ENCODE measurements at places on chromosomes 2 and 18. TPM values are rescaled to one million over a fixed set of nuclear protein-coding genes. Genes with fewer than 3 reads are reported as not detected.
A peak's percentile ranks its signal among the peaks of the same experiment; 100 is the strongest.

- H3K36me3 ChIP-seq: no peaks in the 10 kb centered on the region
- H3K4me3 ChIP-seq: no peak overlapping the region
- no peak for DNase-seq
Measured at GRCh38 chr2:107730898-107731297, 95.8 kb upstream of the RGPD4 start.

GRCh38 chr2:168705534-168706470 is 96.6 kb upstream of the NOSTRIN start:
- no peaks in the 10 kb centered on the region for H3K27me3 ChIP-seq
- no peaks in the 10 kb centered on the region for H3K36me3 ChIP-seq
- H3K4me1 ChIP-seq: no peaks in the 10 kb centered on the region

DNA sequence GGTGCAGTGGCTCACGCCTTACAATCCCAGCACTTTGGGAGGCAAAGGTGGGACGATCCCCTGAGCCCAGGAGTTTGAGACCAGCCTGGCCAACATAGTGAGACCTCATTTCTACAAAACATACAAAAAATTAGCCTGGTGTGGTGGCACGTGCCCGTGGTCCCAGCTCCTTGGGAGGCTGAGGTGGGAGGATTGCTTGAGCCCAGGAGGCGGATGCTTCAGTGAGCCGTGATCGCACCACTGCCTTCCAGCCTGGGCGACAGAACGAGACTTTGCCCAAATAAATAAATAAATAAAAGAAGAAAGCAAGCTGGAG is 91.7 kb upstream of the SEC11C start:
- no peak overlapping the region for H3K4me3 ChIP-seq
- H3K27me3 ChIP-seq: no peaks in the 10 kb centered on the region
- no peaks in the 10 kb centered on the region for H3K36me3 ChIP-seq
- H3K27ac ChIP-seq: no peak overlapping the region

DNA sequence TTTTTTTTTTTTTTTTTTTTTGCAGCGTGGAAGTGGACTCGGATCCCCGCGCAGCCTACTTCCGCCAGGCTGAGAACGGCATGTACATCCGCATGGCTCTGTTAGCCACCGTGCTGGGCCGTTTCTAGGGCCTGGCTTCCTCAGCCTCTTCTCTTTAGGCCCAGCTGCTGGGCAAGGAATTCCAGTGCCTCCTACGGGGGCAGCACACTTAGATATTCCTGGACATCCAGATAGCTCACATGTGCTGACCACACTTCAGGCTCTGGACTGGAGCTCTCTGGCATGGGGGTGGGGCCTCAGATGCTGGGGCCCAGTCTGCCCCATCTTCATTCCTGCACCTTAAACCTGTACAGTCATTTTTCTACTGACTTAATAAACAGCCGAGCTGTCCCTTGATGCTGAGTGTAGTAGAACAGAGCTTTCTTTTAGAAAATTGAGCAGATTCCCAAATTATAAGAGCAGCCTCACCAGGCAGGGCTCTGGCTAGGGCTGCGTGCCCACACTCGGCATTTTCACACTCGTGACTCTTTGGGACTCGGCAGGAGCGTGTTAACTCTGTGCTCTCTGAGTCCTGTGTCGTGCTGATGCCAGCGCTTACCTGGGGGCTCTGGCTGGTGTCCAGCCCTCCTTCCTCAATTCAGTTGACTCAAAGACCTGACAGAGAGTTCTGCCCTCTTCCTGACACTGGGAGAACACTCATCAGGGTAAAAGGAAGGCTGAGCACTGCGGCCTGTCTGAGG is 19.3 kb downstream of the SLC30A3 start:
- no peak overlapping the region for H3K4me3 ChIP-seq
- peaks cover 42% of the 10 kb centered on the region for H3K36me3 ChIP-seq
- DNase-seq: no peak
- H3K4me1 ChIP-seq: peaks cover 9% of the 10 kb centered on the region

DNA sequence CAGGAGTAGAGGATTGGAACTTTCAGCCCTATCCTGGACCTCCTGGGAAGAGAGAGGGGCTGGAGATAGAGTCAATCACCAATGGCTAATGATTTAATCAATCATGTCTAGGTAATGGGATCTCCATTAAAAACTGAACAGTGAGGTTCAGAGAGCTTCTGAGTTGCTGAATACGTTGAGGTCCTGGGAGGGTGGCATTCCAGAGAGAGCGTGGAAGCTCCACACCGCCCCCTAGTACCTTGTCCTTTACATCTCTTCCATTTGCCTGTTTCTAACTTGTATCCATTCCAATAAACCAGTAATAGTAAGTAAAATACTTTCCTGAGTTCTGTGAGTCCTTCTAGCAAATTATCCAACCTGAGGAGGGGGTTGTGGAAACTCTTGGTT is 101.7 kb downstream of the B3GNT2 start:
- H3K27ac ChIP-seq: no peak overlapping the region
- H3K4me1 ChIP-seq: peaks cover 7% of the 10 kb centered on the region

DNA sequence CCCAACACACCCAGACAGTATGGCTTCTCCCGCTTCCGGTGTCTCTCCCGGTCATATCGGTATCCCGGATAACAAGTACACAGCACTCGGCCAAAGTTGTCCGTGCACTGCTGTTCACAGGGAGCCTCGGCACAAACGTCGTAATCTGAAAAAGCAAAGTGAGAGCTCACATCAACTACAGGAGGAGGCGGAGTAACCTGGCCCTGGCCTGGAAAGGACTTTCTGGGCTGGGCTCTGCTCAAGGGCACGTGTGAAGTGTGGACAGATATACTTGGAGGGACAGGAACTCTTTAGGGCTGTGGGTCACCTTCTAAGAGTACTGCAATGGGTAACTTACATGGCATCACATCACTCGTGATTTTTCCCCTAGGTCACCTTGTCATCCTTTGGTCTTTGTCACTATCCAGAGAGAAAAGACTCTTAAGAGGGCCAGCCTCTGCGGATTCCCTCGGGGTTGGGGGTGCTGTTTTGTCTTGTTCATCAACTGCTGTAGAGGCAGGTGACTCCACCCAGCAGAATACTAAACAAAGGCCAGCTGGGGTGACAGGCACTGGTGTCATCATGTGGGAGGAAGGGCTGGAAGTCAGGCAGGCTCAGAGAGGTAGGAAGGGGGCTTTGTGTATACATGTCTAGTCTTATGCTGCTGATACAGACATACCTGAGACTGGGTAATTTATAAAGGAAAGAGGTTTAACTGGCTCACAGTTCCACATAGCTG is 110.6 kb upstream of the LMAN1 start:
- H3K27me3 ChIP-seq: no peaks in the 10 kb centered on the region
- no peaks in the 10 kb centered on the region for H3K36me3 ChIP-seq
- H3K27ac ChIP-seq: no peak overlapping the region
- DNase-seq: no peak
- no peak overlapping the region for H3K4me3 ChIP-seq

- H3K27ac ChIP-seq: no peak overlapping the region
- H3K27me3 ChIP-seq: no peaks in the 10 kb centered on the region
- no peaks in the 10 kb centered on the region for H3K36me3 ChIP-seq
Measured at GRCh38 chr2:53584986-53585385, 182.6 kb upstream of the CHAC2 start.

DNA sequence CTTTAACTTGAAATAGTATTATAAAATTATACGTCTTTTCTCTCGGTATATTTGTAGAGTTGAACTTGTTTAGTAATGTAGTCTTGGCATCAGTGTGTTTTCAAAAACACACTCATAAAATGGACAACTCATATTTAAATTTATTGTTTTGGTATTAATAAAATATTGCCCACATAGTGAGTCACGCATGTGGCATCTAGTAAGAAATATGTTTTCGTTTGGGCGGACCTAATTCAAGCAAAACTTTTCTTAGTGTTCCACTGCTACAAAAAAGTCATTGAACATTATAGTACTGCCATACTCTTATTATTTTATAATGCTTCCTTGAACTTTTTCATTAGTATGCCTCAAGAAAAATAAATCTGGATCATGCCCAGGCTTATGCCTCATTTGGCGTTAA is 31.1 kb upstream of the FAM237A start:
- H3K27me3 ChIP-seq: no peaks in the 10 kb centered on the region
- no peak for DNase-seq
- H3K36me3 ChIP-seq: no peaks in the 10 kb centered on the region
- no peak overlapping the region for H3K27ac ChIP-seq

DNA sequence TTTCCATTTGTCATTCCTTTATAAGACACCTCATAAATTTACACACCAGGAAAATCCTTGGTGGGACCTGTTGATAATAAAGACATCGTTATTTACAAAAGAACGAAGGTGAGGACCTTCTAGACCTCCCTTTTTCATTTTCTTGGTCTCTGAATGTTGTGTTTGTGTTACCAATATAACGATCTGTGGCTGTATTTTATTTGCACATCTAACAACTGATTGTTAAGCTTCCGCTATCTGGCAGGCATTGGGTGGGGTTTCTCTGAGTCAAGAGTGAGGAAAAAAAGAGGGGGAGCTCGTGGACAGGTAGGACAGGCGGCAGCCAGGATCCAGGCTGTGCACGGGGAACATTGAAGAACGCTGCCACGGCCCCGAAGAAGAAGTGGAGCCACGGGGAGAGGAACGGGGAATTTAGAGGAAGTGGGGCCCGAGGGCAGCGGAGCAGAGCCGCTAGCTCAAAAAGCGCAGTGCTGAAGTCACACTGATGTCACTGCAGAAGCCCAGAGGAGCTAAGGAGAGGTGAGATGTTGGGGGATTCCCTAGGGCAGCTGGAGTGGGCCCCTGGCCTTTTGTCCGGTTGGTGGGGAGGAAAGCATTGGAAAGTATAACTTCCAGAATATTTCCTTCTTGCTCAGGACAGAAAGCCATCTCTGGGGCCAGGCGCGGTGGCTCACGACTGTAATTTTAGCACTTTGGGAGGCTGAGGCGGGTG is 20.9 kb upstream of the DNMT3A start:
- H3K36me3 ChIP-seq: no peaks in the 10 kb centered on the region
- H3K4me3 ChIP-seq: peak overlapping the region; percentile 70
- H3K27ac ChIP-seq: peak overlapping the region; percentile 69
- peaks cover 11% of the 10 kb centered on the region for H3K4me1 ChIP-seq

DNA sequence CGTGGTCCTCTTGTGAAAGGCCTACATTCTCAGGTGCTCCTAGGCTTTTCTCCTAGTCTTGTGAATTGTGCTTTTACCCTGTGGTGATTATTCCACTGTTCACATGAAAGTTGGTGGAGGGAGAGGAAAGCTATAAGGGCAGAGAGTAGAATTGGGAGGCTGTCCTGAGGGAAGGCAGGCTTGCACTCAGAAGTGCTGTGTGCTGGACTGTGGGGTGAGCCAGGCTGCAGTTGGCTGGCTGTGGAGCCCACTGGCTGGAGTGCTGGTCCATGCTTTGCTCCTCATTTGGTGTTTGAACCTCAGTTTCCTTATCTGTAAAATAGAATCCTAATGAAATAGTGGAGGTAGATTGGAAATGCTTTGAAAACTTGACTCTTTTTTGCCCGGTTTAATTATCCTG is 21.3 kb downstream of the LIMS1 start:
- no peaks in the 10 kb centered on the region for H3K27me3 ChIP-seq
- H3K36me3 ChIP-seq: no peaks in the 10 kb centered on the region
- no peak overlapping the region for H3K4me3 ChIP-seq

GRCh38 chr2:201830666-201831065 is 24.3 kb downstream of the CDK15 start:
- H3K4me3 ChIP-seq: no peak overlapping the region
- no peak overlapping the region for H3K27ac ChIP-seq
- no peak for DNase-seq
- no peaks in the 10 kb centered on the region for H3K36me3 ChIP-seq
- no peaks in the 10 kb centered on the region for H3K27me3 ChIP-seq
- H3K4me1 ChIP-seq: no peaks in the 10 kb centered on the region

DNA sequence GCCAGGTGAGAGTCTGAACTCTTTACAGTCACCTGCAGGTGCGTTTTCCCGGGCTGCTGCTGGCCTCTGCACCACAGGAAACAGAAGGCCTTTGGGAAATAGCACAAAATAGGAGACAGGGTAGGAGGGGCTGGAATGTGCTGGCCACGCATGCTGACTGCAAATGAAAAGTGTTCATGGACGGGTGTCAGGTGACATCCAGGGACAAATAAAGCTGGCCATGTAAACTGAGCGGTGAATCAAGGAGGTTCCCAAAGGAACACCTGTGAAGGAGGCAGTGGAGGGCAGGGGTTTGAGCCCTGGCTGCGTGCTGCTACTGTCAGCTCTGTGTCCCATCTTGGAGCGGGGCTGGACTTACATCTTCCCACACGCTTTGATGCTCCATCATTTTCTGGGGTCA is 42.4 kb upstream of the GBX2 start:
- H3K4me3 ChIP-seq: no peak overlapping the region
- no peaks in the 10 kb centered on the region for H3K27me3 ChIP-seq
- H3K4me1 ChIP-seq: no peaks in the 10 kb centered on the region

- H3K4me3 ChIP-seq: no peak overlapping the region
- no peak overlapping the region for H3K27ac ChIP-seq
- H3K27me3 ChIP-seq: no peaks in the 10 kb centered on the region
- H3K36me3 ChIP-seq: no peaks in the 10 kb centered on the region
- DNase-seq: no peak
Measured at GRCh38 chr2:113842919-113843736, 46.8 kb upstream of the ACTR3 start.

GRCh38 chr18:23838801-23839366 is 149.6 kb downstream of the LAMA3 start:
- H3K4me3 ChIP-seq: no peak overlapping the region
- H3K36me3 ChIP-seq: no peaks in the 10 kb centered on the region
- DNase-seq: no peak

DNA sequence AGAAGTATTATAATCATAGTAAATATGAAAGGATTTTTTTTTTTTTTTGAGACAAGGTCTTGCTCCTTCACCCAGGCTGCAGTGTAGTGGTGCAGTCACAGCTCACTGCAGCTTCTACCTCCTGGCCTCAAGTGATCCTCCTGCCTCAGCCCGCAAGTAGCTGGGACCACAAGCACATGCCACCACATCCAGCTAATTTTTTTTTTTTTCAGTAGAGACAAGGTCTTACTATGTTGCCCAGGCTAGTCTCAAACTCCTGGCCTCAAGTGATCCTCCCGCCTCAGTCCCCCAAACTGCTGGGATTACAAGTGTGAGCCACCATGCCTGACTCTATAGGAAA is 301.6 kb upstream of the STON1 start:
- DNase-seq: no peak
- no peaks in the 10 kb centered on the region for H3K36me3 ChIP-seq
- H3K4me3 ChIP-seq: no peak overlapping the region
- H3K4me1 ChIP-seq: no peaks in the 10 kb centered on the region

DNA sequence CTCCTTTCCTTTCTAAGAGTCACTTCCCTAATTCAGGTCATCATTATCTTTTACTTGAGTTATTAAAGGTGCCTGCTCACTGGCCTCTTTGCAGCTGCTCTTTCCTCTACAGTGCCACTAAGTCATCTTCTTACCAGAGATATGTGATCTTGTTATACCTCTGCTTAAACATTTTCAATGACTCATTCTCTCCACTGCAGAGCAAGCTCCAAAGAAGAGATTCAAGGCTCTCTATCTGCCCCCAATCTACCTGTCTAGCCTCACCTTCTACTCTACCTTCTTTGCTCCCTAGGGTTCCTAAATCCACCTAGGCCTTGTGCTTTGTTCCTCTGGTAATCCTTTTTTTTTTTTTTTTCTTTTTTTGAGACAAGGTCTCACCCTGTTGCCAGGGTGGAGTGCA is 3.1 kb downstream of the ARHGEF33 start:
- no peaks in the 10 kb centered on the region for H3K4me1 ChIP-seq
- no peak overlapping the region for H3K4me3 ChIP-seq
- H3K27ac ChIP-seq: no peak overlapping the region
- H3K27me3 ChIP-seq: no peaks in the 10 kb centered on the region
- no peak for DNase-seq
- no peaks in the 10 kb centered on the region for H3K36me3 ChIP-seq

The SAG gene
- polyA plus RNA-seq: not detected

The C2orf68 gene
- 19.4 TPM for polyA plus RNA-seq

The CAPN13 gene
- polyA plus RNA-seq: not detected

The PER2 gene
- polyA plus RNA-seq: 0.42 TPM

The IL1RL1 gene
- polyA plus RNA-seq: not detected

The CD8B2 gene
- polyA plus RNA-seq: not detected

The TXNDC2 gene
- not detected for polyA plus RNA-seq

The CYS1 gene
- polyA plus RNA-seq: not detected

The LYG1 gene
- 0.52 TPM for polyA plus RNA-seq

The NEURL3 gene
- not detected for polyA plus RNA-seq

The RASGRP3 gene
- 3.1 TPM for polyA plus RNA-seq

The COL5A2 gene
- polyA plus RNA-seq: not detected

The RAB12 gene
- 0.36 TPM for polyA plus RNA-seq
